ENCODE measurements at places on chromosomes 5 and 9.

GRCh38 chr5:123585871-123586270 lies 73.9 kb downstream of the CSNK1G3 start:
- no peak for DNase-seq

GRCh38 chr9:6564868-6565267 lies 80.7 kb downstream of the GLDC start:
- no peak for DNase-seq

GRCh38 chr5:164053123-164053522 lies 547.7 kb downstream of the MAT2B start:
- DNase-seq: no peak

- DNase-seq: no peak
These were observed 139.8 kb upstream of the RPS23 start for GRCh38 chr5:82417776-82418607.

- DNase-seq: no peak
These were observed 29.2 kb upstream of the IL31RA start for GRCh38 chr5:55821731-55822512.

- no peak for DNase-seq
These were observed 8.5 kb upstream of the TGFBR1 start for GRCh38 chr9:99096409-99096808.
